Activated CD8-positive, alpha-beta T cell treated with anti-CD3 and anti-CD28 coated beads, Interleukin-2, amount 10 ng/mL, durations not matched to agents 7 days and 5 days (primary cell): ENCODE measurements at places on chromosomes 4 and X.

GRCh38 chr4:81839347-81840042 is 367.8 kb upstream of the RASGEF1B start:
- no peak for DNase-seq

- no peak for DNase-seq
Measured at GRCh38 chrX:18119856-18120255, 100.8 kb downstream of the BEND2 start.

DNA sequence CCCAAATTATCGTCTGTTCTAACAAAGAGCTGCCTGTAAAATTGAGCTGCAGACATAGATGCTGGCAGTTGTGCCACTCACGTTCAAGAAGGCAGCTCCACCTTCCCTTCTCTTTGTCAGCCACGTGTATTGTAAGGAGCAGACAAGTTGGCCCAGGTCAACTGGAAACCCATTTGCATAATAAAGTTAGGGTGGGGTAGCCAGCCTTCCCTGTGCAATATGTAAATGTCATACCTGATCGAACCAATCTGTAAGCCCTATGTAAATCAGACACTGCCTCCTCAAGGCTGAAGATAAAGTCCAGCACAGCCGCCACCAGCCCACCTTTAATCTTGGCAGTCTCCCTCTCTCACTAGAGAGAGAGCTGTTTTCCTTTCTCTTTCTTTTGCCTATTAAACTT is 117.2 kb downstream of the TMEM144 start:
- no peak for DNase-seq

- no peak for DNase-seq
Measured at GRCh38 chr4:40377512-40378365, 42.6 kb downstream of the CHRNA9 start.

GRCh38 chr4:127622621-127622920 is 10.2 kb upstream of the INTU start:
- DNase-seq: no peak

- no peak for DNase-seq
Measured at GRCh38 chr4:171464499-171464898, 348.7 kb upstream of the GALNTL6 start.

GRCh38 chr4:79272126-79272525 is 53.7 kb downstream of the NAA11 start:
- no peak for DNase-seq
